ENCODE measurements at places on chromosomes 16 and 17. TPM values are rescaled to one million over a fixed set of nuclear protein-coding genes. Genes with fewer than 3 reads are reported as not detected.

Gene HSPB9
- total RNA-seq, result 0.58 TPM

Gene PIGS
- 66.2 TPM for total RNA-seq

Gene CALB2
- total RNA-seq, result not detected

Gene TAC4
- total RNA-seq, result not detected

Gene KRTAP4-1
- total RNA-seq, result not detected

Gene MT3
- 3.6 TPM for total RNA-seq

Gene NPB
- total RNA-seq, result 0.23 TPM

Gene ASPA
- total RNA-seq, result not detected

Gene HOXB7
- 1.7 TPM for total RNA-seq

DNA sequence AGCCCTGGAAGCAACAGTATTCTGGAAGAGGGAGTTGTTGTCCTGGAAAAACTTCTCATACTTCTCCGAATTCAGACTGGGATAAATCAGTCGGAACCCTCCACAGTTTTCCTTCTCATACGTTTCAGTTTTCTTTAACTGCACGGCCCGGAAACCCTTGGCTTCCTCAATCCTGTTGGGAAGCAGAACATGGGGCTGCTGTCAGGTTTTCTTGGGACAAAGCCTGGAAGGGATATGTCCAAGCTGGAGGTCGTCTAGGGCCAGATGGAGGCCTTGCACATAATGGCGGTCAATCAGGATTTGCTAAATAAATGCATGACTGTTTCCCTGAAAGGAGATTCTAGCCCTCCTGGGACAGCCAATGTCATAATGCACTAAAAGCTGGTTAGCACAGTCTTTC lies 29.2 kb downstream of the TTLL6 start:
- DNase-seq, result no peak
- H3K27ac ChIP-seq, result no peak overlapping the region
- H3K4me1 ChIP-seq, result peaks cover 13% of the 10 kb centered on the region

- H3K27ac ChIP-seq, result no peak overlapping the region
- H3K36me3 ChIP-seq, result peaks cover 10% of the 10 kb centered on the region
- peaks cover 37% of the 10 kb centered on the region for H3K4me1 ChIP-seq
- DNase-seq, result no peak
- no peak overlapping the region for H3K4me3 ChIP-seq
These were observed 52.0 kb upstream of the CCL2 start for GRCh38 chr17:34203018-34203638.

DNA sequence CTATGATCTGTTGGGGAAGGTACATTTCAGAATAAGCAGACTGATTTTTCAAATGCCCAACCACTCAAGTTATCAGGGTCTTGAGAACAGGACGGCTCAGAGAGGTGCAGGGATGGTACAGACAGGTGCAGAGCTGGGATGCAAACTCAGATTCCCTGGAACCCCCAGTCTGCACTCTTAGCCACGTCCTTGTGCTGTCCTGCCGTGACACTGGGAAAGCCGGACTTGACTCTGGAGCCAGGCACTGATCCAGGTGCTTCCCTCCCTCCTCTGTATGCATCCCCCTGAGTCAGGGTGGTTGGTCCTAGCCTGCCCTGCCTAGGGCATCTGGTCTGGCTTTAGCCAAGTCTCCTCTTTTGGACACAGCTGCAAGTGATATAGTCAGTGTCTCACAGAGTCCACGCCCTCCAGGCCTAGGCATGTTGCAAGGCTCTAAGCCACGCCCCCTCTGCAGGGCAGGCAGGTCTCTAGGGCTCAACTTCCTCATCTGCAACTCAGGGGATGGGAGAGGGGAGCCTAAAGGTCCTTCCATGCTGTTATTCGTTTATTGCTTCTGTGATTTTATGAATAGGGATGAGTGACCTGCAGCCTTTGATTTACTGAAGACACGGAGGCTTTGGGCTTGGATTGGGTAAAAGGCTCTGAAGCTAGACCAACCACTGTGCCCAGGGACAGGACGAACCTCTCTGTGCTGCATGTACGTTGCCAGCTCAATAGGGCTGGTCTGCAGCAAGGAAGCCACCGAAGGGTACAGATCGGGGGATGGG lies 97.3 kb downstream of the SDK2 start:
- H3K27ac ChIP-seq, result no peak overlapping the region
- H3K36me3 ChIP-seq, result no peaks in the 10 kb centered on the region
- peak; percentile 58 for DNase-seq

- no peak for DNase-seq
- H3K27me3 ChIP-seq, result peaks cover 63% of the 10 kb centered on the region
- H3K36me3 ChIP-seq, result peaks cover 1% of the 10 kb centered on the region
- H3K4me1 ChIP-seq, result peaks cover 8% of the 10 kb centered on the region
- no peak overlapping the region for H3K4me3 ChIP-seq
These were observed 380 bp downstream of the HS3ST3A1 start for GRCh38 chr17:13601322-13601775.

DNA sequence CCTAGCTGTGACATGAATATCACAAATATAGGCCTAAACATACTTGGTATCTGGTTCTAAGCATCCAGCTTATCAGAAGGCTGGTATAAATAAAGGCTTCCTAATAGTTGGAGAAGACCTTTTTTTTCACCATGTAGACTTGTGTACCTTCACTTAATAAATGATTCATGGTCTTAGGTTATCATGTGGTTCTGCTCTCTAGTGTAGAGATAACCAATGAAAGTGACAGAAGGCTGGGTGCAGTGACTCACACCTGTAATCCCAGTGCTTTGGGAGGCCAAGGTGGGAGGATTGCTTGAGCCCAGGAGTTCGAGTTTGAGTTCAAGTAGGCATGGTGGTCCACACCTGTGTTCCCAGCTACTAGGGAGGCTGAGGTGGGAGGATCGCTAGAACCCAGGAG lies 3.1 kb downstream of the DDX19A start:
- H3K36me3 ChIP-seq, result peaks cover 15% of the 10 kb centered on the region
- H3K27me3 ChIP-seq, result no peaks in the 10 kb centered on the region
- H3K4me3 ChIP-seq, result no peak overlapping the region

- H3K4me1 ChIP-seq, result peaks cover 28% of the 10 kb centered on the region
- no peak overlapping the region for H3K4me3 ChIP-seq
- H3K36me3 ChIP-seq, result peaks cover 15% of the 10 kb centered on the region
- H3K27ac ChIP-seq, result no peak overlapping the region
These were observed 4.6 kb downstream of the TSPOAP1 start for GRCh38 chr17:58324056-58324408.
